ENCODE measurements at places on chromosomes 6 and 20. TPM values are rescaled to one million over a fixed set of nuclear protein-coding genes. Genes with fewer than 3 reads are reported as not detected.

Gene ATRN
- 12.3 TPM for total RNA-seq

GRCh38 chr6:73610444-73611275 lies 43.1 kb downstream of the SLC17A5 start:
- DNase-seq = no peak

GRCh38 chr6:20182926-20183521 lies 29.2 kb downstream of the MBOAT1 start:
- DNase-seq = no peak

GRCh38 chr6:169533301-169534038 lies 168.4 kb downstream of the WDR27 start:
- no peak for DNase-seq

GRCh38 chr6:16933961-16934360 lies 167.9 kb upstream of the STMND1 start:
- DNase-seq = no peak

GRCh38 chr6:83605517-83605916 lies 93.2 kb downstream of the PRSS35 start:
- DNase-seq = no peak

GRCh38 chr6:98463038-98464000 lies 371.1 kb upstream of the POU3F2 start:
- no peak for DNase-seq

- DNase-seq = no peak
Measured at GRCh38 chr6:139112146-139112545, 22.7 kb upstream of the HECA start.

Gene MBOAT1
- total RNA-seq = 2.2 TPM

Gene CCR6
- 1.7 TPM for total RNA-seq

- DNase-seq = no peak
Measured at GRCh38 chr20:11162026-11162775, 488.4 kb upstream of the JAG1 start.

Gene PPP1R3D
- total RNA-seq = 3.5 TPM

DNA sequence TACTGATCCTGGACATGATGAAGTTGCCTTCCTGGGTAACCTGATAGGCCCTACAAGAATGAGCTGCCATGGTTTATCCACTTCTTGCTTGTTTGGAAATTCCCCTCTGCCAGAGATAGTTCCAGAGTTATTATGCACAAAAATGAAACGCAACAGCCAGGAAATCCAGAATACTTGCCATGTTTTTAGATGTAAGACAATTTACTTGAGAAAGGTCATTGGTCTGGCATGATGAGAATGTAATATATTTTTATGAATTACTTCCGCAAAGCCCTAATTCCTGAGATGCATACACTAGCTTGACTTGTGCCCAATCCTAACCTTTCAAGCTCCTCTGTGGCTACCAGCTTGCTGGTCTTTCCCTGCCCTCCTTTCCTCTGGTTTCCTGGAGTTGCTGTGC lies 27.9 kb upstream of the NT5E start:
- DNase-seq = no peak
